ENCODE measurements at places on chromosomes 1 and 21. TPM values are rescaled to one million over a fixed set of nuclear protein-coding genes. Genes with fewer than 3 reads are reported as not detected.

- DNase-seq = no peak
These were observed 26.7 kb downstream of the CDC7 start for GRCh38 chr1:91527266-91527765.

GRCh38 chr1:234869182-234870019 lies 259.2 kb downstream of the TOMM20 start:
- no peak for DNase-seq

GRCh38 chr21:28338701-28339305 lies 653.9 kb downstream of the LTN1 start:
- no peak for DNase-seq

GRCh38 chr1:64039390-64039926 lies 164.0 kb upstream of the UBE2U start:
- no peak for DNase-seq

GRCh38 chr1:240829487-240829886 lies 217.5 kb upstream of the GREM2 start:
- no peak for DNase-seq

DNA sequence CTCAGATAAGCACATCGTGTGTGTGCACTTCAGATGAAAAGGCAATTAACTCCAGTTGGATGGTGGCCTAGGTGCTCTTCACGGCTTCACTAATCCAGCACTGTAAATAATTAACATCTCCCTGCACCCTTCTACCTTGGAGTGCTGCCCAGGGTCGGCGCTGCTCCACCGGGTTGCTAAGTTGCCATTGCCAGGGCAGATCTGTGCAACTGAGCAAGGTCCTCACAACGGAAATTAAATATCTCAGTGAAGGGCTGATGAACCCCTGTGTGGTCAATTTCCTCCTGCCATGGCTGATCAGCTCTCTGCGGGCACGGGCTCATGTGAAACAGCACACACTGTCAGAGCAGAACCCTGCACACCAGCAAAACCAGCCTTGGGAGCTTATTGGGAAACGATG lies 63.2 kb downstream of the SYDE2 start:
- peak; percentile 49 for DNase-seq

GRCh38 chr1:216186816-216187215 lies 236.4 kb downstream of the USH2A start:
- no peak for DNase-seq

- no peak for DNase-seq
These were observed 135.5 kb downstream of the SETD4 start for GRCh38 chr21:35924714-35925301.

- no peak for DNase-seq
These were observed 20.0 kb downstream of the AHCYL1 start for GRCh38 chr1:110004583-110004982.

GRCh38 chr1:212518188-212519054 lies 85.7 kb downstream of the NENF start:
- no peak for DNase-seq

- DNase-seq = no peak
These were observed 93.7 kb downstream of the AHCTF1 start for GRCh38 chr1:246838118-246838456.

DNA sequence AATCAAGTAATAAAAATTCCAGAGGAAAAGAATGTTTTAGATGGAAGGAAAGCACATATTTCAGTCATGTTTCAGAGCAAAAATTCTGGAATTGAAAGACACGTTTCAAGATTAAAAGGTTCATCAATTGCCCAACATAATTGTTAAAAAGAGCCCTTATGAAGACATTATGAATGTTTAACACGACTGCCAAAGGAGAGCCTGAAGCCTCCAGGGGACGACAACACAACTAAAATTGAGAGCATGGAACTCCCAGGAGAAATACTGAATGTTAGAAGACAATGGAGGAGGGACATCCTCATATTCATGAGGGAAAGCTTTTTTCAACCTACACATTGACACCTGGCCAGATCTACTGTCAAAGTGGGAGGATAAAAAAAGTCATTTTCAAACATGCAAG lies 16.0 kb downstream of the OR2T11 start:
- DNase-seq = no peak

GRCh38 chr1:39488012-39488545 lies 3.4 kb upstream of the BMP8A start:
- no peak for DNase-seq

DNA sequence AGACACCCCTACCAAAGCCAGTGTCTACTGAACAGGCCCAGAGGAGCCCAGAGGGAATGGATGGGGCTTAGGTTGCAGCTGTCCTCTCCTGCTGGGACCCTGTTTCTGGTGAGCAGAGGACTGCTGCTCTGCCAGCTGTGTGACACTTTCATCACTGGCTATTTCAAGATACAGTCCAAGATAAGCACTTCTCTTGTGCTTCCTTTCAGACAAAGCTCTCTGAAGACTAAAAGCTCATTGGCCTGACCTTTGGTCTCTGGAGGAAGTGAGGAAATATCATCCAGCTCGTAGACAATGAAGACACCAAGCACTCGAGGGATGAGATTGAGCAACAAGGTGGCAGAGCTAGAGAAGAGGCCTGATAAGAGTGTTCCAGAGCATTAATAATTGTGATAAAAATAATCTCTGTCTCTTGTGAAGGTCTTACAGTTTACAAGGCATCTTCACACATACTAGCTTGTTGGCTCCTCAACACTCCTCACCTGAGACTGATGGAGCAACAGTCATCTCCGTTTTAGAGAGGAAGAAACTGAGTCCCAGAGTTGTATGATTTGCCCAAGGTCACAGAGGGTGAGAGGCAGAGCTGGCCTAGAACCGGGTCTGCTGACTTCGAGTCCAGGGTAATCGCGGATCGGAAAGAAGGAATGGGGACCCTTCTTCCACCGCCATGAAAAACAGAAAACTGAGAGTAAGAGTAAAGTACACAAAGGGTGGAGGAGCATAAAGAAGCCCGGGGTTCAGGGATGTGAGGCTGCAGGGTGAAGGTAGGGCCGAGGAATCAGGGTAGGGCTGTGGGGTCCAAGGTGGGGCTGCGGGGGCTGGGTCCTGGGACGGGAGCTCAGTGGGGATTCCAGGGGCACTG lies 666 bp downstream of the PAFAH2 start:
- no peak for DNase-seq

Gene CAMK1G
- polyA plus RNA-seq = 5.6 TPM

Gene UBL4B
- polyA plus RNA-seq = not detected

Gene ZNF326
- polyA plus RNA-seq = 63.5 TPM

Gene USH2A
- 0.22 TPM for polyA plus RNA-seq
